ENCODE measurements at places on chromosomes 16 and 17.

- no peak for DNase-seq
These were observed 13.8 kb downstream of the CASKIN2 start for GRCh38 chr17:75501378-75502071.

- DNase-seq: no peak
These were observed 35.4 kb upstream of the RNF43 start for GRCh38 chr17:58452738-58453137.

DNA sequence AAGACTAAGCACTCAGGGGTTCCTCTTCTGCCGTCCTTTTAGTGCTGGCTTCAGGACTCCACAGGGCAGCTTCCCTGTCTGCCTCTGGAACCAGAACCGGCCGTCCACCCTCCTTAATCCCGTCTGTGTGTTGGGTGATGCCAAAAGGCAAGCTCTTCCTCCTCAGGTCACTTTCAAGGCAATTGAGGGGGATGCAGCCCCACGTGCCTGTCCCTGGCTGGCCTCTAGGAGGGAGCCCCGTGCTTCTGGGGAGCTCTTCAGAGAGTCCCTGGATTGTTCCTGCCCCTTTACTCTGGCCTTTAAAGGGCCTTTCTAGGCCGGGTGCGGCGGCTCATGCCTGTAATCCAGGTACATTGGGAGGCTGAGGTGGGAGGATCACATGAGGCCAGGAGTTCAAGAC, 77.1 kb downstream of the CRISPLD2 start:
- no peak for DNase-seq

- DNase-seq: no peak
These were observed 59.5 kb upstream of the CDC42EP4 start for GRCh38 chr17:73371285-73371684.

GRCh38 chr17:77231076-77231871, 90.5 kb downstream of the SEC14L1 start:
- DNase-seq: no peak

DNA sequence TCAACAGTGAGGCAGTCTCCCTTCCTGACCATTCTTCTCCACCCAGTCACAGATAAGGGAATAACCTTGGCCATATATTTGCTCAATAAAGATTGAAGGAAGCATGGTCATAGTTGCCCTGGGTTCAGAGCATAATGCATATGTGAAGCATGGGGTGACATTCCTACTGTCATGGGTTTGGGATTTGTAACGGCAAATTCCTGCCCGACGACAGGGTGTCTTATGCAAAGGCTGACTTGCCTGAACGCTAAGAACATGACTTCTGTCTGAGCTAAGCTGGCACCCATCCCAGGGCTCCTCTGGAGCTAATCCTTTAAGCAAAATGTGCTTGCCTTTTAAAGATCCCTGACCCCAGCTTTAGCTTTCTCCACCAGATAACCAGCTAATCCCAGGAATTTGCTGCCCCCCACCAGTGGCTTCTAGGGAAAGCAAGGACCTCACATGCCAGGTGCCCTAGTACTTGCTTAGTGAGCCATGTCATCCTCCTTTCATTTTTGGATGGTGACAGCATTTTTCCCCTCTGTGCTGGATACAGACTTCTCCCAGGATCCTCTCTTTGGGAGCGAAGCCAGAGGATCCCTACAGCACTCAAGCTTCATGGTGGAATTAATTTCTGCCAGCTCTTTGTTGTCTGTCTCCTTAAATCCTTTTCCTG, 11.7 kb downstream of the SLC7A6OS start:
- no peak for DNase-seq

DNA sequence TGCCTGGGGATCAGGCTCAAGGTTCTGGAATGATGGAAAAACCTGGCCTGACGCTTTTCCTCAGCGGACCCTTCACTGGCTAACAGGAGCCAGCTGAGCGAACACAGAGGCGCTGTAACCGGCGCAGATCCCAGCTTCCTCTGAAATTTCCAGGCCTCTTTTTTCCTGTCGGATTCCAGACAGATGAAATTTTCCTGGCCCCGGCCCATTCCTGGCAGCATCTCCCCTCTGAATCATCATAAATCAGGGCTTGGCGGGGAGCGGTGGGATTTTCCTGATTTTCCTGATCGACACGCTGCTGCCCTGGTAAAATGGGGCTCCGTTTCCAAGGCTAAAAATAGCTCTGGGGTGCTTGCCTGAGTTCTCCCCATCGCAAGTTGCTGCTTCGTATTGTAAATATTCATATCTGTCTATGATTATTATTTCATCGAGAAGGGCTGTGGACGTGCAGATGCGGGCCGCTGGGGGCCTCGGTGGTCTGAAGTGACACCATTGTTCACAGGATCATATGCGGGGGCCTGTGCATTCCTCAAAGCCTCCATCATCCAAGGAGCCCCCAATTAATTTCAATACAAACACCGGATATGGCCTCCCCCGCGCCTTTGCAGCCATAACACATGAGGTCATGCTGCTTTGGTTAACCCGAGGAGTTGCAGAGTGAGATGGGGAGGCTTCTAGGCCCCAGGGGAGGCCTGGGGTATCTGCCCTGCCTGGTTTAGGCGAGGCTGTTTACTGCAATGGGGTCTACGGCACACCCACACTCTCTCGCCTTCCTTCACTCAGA, 45.8 kb upstream of the ETV4 start:
- DNase-seq: no peak

DNA sequence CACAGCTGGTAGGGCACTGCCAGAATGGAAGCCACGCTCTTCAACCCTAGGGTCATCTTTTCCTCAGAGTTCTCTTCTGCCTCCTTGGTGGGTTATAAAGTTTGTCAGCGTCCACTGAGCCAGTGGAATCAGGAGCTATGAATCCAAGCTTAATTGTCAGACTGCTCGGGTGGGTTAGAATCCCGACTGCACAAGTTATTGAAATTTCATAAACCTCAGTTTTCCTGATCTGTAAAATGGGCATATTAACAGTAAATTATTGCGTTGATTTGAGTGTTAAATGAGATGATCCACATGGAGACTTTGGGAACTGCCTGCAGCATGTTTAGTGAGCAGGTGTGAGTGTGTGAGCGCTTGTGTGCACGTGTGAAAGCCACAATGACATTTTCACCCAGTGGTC, 400.5 kb upstream of the CDH11 start:
- DNase-seq: no peak
